Activated CD4-positive, alpha-beta T cell treated with anti-CD3 and anti-CD28 coated beads, Interleukin-2, amount 10 ng/mL, durations not matched to agents 7 days and 5 days (primary cell): ENCODE measurements at places on chromosomes 4 and X. TPM values are rescaled to one million over a fixed set of nuclear protein-coding genes. Genes with fewer than 3 reads are reported as not detected.

- no peak for DNase-seq
These were observed 12.4 kb upstream of the ARHGAP6 start for GRCh38 chrX:11678158-11678557.

- DNase-seq: no peak
These were observed 73.9 kb downstream of the LUZP4 start for GRCh38 chrX:115363372-115363771.

GRCh38 chr4:53189011-53189410 is 176.8 kb downstream of the SCFD2 start:
- no peak for DNase-seq

DNA sequence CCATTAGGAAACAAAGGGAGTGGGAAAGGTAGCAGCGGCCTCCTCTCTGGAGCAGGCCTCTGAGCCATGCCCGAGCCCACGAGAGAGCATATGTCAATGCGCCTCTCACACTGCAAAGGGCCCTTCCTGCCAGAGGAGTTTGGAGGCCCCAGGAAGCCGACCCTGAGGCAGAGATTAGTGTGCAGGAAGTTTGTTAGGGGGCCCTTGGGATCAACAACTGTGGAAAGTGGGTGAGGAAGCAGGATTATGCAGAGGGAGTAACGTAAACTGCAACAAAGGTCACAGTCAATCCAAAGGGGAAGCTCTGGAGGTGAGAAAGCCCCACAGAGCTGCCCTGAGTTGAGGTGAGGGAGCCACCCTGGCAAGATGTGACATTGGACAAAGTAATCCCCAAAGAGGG is 17.4 kb downstream of the RTL5 start:
- DNase-seq: no peak

The RAB41 gene
- not detected for total RNA-seq

DNA sequence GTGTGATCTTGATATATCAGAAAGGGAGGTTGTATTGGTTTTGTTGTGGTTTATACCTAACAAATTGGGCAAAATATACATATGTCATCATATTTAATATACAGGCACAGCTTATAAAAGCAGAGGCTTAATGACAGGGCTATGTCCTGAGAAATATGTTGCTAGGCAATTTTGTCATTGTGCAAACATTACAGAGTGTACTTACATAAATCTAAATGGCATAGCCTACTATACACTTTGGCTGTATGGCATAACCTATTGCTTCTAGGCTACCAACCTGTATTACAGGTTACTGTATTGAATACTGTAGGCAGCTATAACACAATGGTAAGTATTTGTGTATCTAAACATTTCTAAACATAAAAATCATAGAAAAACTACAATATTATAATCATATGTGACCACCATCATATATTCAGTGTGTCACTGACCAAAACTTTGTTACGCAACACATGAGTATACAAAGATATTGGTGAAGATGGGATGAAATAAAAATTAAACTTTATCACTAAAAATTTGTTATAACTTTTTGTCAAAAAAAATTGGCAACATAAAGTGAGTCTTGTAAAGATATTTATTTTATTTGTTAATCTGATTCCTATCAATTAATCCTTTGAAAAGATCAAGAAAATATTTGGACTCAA is 414.0 kb upstream of the HS3ST1 start:
- no peak for DNase-seq

The ENAM gene
- total RNA-seq: 0.46 TPM

DNA sequence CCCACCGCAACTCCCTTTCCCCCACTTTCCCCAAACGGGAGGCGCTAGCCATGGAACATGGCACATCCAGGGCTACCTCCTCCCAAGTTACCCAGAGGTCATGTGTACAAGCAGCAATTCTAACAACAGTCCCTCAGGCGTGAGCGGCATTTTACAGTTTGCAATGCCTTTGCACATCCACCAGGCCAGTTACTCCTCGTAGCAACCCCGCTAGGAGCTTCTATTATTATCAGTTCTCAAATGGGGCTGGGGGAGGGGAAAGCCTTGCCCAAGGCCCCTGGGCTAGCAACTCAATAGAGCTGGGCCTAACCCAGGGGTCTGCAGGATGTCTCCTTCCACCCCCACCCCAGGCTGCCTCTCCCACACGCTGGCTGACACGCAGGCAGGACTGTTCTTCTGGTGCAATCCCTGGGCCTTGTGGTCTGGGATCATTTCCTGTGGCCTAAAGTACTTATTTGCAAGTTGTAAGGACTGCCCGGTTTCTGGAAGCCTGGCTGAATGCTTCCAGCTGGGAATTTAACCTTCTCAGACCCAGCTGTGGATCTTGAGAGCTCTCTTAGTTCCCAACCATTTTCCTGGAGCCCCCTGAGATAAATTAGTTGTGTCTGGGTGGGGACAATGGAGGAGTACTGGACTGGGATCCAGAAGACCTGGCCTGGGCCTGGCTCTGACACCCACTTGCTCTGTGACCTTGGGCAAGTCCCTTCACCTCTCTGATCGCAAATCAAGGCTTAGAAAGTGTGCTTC is 27.7 kb downstream of the PJA1 start:
- DNase-seq: no peak

- DNase-seq: no peak
These were observed 12.7 kb upstream of the GCNA start for GRCh38 chrX:71565474-71566041.

GRCh38 chr4:138162259-138162658 is 79.9 kb downstream of the SLC7A11 start:
- DNase-seq: no peak

GRCh38 chr4:175263537-175263936 is 345.4 kb downstream of the ADAM29 start:
- no peak for DNase-seq

The OTUD6A gene
- not detected for total RNA-seq

GRCh38 chrX:136450050-136450830 is 37.5 kb upstream of the BRS3 start:
- DNase-seq: no peak

The KLF3 gene
- 33.5 TPM for total RNA-seq

The CFAP47 gene
- not detected for total RNA-seq

GRCh38 chr4:55323375-55323774 is 22.7 kb upstream of the SRD5A3 start:
- no peak for DNase-seq

The DIAPH2 gene
- 18.3 TPM for total RNA-seq

The TIMM17B gene
- total RNA-seq: 45.8 TPM

- DNase-seq: no peak
These were observed 20.2 kb downstream of the PDK3 start for GRCh38 chrX:24485323-24485722.

The VCX3A gene
- not detected for total RNA-seq

DNA sequence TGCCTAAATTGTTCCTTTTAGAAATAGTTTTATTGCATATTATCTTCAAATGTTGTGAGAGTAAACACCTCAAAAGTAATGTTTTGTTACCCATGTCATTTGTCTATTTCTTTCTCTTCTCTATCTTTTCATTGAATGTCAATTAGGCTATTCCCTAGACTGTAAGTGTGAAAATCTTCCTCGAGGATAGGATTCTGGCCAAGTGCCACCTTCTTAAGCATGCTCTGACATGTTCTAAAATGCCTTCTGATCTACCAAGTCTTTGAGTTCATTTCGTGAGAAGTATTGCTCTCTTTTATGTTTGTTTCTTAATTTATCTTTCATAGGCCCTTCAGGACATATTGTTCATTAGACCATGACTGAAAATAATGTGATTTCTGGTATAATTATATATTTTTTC is 44.1 kb upstream of the TLL1 start:
- no peak for DNase-seq

GRCh38 chr4:145452447-145453162 is 29.0 kb upstream of the SMAD1 start:
- DNase-seq: no peak

GRCh38 chr4:121706595-121707021 is 9.8 kb upstream of the ANXA5 start:
- peak; percentile 50 for DNase-seq

The WAS gene
- total RNA-seq: 177 TPM

DNA sequence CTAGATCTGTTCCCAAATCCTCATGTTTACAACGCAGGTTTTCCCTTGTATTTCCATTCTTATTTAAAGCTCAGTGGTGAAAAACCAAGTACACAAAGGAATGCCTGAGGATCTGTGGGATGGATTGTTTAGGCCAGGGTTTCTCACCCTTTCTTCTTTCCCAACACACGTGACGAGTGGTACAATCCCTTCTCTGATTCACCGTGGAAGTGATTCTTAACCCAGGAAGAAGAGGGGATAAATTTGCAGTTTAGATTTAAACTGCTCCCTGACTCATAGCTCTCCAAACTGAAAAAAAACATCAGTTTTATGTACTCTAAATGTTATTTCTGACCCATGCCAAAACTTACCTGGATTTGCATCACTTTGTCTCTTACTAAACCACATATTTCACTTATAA is 17.0 kb downstream of the PAQR3 start:
- DNase-seq: no peak

- no peak for DNase-seq
These were observed 22.9 kb downstream of the PABPC4L start for GRCh38 chr4:134178706-134179105.

The TLR10 gene
- total RNA-seq: not detected

GRCh38 chrX:18172970-18173369 is 47.7 kb downstream of the BEND2 start:
- no peak for DNase-seq

The MAGEA3 gene
- total RNA-seq: not detected

GRCh38 chrX:64925480-64925879 is 50.8 kb downstream of the ZC4H2 start:
- no peak for DNase-seq

- no peak for DNase-seq
These were observed 128.3 kb upstream of the STIM2 start for GRCh38 chr4:26732356-26732755.

The TEX13C gene
- not detected for total RNA-seq

The IL2RG gene
- total RNA-seq: 523 TPM

The PABPC5 gene
- not detected for total RNA-seq

- DNase-seq: no peak
These were observed 136.2 kb downstream of the EVC2 start for GRCh38 chr4:5572114-5572513.

GRCh38 chrX:107723511-107723910 is 52.1 kb downstream of the TSC22D3 start:
- no peak for DNase-seq

DNA sequence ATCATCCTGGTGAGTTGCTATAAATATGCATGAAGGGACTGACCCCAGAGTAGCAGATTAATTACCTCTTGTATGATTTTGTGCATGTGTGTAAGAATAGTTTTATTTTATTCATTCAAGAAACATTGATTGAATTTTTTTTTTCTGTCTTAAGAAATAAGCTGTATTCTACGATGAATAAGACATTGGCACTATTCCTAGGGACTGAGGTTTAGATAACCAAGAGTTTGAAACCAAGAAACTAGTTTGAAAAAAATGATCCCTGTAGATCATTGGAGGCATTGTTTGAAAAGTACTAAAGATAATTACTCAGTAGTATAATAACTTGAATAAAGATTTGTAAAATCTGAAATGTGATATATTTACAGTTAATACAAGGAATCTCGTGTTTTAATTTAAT is 1086.9 kb downstream of the PCDH7 start:
- no peak for DNase-seq
